GM23248 (cell line): ENCODE measurements at places on chromosomes 3 and 15. TPM values are rescaled to one million over a fixed set of nuclear protein-coding genes. Genes with fewer than 3 reads are reported as not detected.
A peak's percentile ranks its signal among the peaks of the same experiment; 100 is the strongest.

The NANOGP8 gene
- not detected in 2 replicates for total RNA-seq

The SAMMSON gene
- total RNA-seq: not detected in 2 replicates

The MKRN3 gene
- 0.13 and 0.76 TPM in 2 replicates for total RNA-seq

The GOLGA8M gene
- total RNA-seq: 0.51 TPM in 1 of 2 replicates, not detected in the other

DNA sequence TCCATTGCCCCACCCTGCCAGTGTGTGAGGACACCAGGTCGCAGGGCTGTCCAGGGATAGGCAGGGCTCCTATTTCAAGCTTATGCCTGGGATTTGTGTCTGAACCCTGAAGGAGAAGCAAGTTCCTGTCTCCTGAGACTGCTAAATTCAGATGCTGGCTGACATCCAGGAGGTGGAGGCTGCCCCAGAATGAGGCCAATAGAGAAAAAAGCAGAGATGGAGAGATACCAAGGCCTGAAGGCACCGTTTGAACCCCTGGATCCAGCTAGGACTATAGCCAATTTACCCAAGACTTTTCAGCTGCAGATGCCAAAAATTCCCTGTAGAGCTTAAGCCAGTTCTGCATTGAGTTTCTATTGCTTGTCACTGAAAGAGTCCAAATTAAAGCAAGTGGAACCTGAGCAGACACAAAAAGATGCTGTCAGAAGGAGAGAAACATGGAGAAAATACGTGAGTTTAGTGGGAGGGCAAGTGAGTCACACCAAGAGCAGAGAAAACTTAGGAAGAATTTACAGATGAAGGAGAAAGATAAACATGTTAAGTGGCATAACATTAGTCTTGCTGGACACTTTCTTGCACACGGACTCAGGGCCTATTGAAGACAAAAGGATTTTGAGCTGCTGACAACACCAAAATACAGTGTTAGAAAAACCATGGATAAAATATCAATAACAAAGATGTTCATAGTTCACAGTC is 148.6 kb downstream of the CNTN3 start:
- no peaks in the 10 kb centered on the region for H3K27me3 ChIP-seq
- peaks cover 44% of the 10 kb centered on the region for H3K4me1 ChIP-seq
- H3K27ac ChIP-seq: peak overlapping the region; percentile 36
- DNase-seq: peak; percentile 69
- peak overlapping the region; percentile 21 for H3K4me3 ChIP-seq
- no peaks in the 10 kb centered on the region for H3K36me3 ChIP-seq

DNA sequence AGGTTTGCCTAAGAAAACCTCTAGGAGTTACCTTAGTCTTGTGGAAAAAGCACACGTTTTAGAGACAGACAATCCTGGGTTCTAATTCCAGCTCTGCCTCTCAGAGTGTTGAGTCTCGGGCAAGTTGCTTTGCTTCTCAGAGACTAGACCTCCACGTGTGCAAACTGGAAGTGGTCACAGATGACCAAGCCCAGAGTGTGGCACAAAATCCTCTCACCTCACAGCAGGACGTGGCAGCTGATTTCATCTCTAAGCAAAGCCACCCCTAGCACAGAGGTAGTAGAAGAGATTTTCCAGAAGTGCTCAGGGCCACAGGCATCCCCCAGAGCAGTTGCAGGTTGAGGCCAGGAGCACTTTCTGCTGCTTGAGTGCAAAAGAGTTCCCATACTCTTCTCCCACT is 79.2 kb downstream of the CD47 start:
- no peaks in the 10 kb centered on the region; the same call in 1 of the 2 replicates for H3K27me3 ChIP-seq
- H3K4me1 ChIP-seq: peaks cover 3% of the 10 kb centered on the region; the same call in 1 of the 2 replicates
- no peaks in the 10 kb centered on the region for H3K36me3 ChIP-seq

DNA sequence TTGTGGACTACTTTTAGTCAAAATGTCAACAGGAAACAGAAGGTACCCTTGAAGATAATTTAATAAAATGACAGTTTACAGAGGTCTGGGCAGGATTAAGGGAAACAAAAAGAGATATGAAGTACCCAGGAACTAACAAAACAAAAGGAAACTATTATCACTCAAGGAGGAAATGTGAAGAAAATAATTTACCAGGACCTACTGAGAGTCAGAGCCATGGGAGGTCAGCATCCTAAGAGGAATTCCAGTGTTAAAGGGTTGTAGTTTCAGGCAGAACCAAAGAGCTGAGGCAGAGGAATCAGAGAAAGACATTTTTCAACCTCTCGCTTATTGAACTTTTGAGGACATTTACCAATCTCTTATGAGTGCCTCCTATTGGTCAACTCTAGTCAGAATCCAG is 408.9 kb upstream of the CBLB start:
- no peaks in the 10 kb centered on the region for H3K27me3 ChIP-seq
- H3K4me3 ChIP-seq: no peak overlapping the region
- no peak for DNase-seq
- no peaks in the 10 kb centered on the region for H3K4me1 ChIP-seq
- H3K27ac ChIP-seq: no peak overlapping the region
- no peaks in the 10 kb centered on the region for H3K36me3 ChIP-seq
